Activated T-cell treated with anti-CD3 and anti-CD28 coated beads, Interleukin-2, amount 50 U/mL, for 1 hour (primary cell): ENCODE measurements at places on chromosomes 4 and X.

- no peak for DNase-seq
Observed at GRCh38 chr4:176139518-176139917, 55.9 kb downstream of the SPATA4 start.

- DNase-seq: no peak
Observed at GRCh38 chr4:185640811-185641675, 105.7 kb upstream of the PDLIM3 start.

DNA sequence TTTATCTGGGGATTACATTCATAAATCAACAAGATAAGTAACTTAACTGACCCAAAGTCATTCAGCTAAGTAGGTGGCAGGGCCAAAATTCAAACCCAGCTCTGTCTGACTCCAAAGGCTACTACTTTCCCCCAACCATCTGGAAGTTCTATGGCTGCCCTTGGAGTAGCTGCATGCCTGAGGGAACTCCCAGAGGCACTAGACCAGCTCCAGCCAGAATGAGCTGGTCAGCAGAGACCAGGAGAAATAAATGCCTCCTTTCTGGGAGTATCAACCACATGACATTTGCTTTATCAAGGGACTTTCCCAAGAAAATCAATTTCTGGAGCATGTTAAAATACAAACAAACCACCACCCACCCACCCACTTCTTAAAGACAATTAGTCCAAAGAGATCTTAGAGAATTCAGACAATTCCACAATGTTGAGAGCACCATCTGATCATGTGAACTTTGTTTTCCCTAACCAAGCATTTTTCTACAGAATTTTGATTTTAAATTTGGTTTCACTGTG is 180.5 kb downstream of the EFHC2 start:
- no peak for DNase-seq

- DNase-seq: no peak
Observed at GRCh38 chr4:185339941-185340340, 55.8 kb downstream of the LRP2BP start.

GRCh38 chrX:110795645-110796406 is at the start of gene CHRDL1:
TSS of gene CHRDL1 (minus strand) at chrX:110795817. CDS start at chrX:110792181, 3,636 bp downstream.
- no peak for DNase-seq
